ENCODE measurements at places on chromosomes 11 and 22.

DNA sequence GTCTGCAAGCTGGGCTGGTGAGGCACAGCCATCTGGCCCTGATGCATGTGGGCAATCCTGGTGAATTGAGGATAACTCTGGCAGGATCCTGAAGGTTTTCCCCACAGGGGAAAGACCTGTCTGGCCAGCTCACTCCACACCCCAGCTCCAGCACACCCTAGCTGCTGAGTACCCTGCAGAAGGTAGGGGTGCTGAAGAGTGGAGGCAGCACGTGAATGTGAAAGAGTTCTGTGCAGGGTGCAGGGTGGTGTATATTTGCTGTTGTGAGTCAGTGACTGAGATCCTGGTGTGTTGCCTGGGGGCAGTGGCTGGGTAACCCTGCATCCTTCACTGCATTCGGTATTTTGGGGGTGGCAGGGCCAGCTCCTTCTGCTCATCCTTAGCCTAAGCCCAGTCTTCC lies 22.4 kb downstream of the DGAT2 start:
- no peak for DNase-seq

- DNase-seq, result no peak
Observed at GRCh38 chr11:31798554-31799434, 12.3 kb downstream of the PAX6 start.

GRCh38 chr11:129442171-129442570 lies 66.5 kb downstream of the BARX2 start:
- DNase-seq, result no peak

DNA sequence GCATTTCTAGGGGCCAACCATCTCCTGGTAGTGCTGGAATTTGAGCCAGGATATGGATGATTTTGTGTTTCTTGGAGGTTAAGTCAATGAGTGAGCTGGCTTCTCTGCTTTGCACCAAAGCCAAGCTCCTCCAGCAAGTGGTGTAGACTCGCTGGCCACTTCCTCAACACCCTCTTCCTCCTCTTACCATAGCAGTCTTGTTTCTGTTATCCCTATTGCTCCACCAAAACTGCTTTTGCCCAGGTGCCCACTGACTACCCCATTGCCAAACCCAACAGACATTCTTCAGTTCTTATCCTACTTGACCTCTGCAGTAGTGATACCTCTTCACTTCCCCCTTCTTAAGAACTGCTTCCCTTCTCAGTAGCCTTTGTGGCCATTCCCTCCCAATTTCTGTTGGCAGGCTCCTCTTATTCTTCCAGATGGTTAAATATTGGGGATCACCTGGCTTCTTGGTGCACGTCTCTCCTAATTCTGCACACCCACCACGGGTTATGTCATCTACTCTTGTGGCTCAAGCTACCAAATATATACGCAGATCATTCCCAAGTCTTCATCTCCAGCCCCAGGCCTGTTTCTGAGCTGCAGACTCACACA lies 7.0 kb upstream of the PRG2 start:
- no peak for DNase-seq

DNA sequence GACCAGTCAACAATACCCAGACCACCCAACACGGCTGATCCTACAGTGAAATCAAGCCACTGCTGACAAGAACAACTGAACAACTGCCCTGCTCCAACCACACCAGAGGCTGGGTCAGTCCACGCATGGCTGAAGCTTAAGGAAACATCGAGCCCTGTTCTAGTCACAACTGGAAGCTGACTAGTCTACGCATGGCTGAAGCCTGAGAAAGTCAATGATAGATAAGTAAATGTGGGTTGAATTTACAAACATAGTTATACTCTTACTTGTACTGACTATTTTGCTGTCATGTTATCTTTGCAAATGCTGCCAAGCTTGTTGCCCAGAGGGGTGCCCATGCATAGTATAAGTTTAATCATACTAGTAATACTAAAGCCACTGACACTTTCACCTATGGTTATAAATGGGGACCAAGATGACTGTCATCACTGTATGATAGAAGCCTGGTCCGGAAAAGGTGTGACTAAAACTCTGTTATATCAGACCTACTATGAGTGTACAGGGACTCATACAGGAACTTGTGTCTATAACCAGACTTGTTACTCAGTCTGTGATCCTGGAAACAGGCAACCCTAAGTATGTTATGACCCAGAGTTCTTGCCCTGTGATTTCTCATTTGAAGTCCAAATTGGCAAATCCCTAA lies 43.4 kb upstream of the GLYAT start:
- no peak for DNase-seq

- no peak for DNase-seq
Observed at GRCh38 chr11:118186346-118187107, 10.1 kb upstream of the SCN2B start.

DNA sequence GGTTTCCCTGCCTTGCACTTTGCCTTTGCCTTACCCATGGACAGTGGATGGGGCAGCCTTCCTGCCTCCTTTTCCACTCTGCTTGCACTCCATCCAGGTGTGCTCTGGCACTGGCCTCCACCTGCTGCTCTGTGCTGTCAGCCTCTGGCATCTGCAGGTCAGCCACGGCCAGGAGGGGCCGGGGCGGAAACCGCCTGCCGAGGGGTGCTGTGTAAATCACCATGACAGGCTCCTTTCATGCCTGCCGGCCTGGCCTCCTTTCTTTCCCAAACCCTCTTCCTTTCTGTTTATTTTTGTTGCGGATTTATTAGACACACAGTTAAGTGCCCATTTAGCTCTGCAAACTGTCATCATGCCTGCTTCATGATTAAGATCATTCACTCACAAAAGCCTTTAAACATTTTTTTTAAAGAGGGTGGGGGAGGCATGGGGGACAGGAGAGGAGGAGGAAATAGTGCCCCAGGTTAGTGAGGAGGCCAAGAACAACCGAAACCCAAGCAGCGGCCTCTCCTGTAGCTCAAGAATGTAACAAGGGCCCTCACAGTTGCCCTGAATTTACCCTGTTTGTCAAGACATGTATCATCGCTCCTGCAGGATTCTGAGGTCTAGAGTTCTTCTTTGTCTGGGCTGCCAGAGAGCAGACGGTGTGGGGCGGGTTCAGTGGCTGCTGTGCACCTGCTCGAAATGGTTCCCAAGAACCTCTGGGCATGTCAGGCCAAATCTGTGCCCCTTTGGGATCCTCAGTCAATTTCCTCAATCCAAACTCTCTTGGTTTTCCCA lies 83.3 kb downstream of the BARX2 start:
- DNase-seq, result no peak

- no peak for DNase-seq
Observed at GRCh38 chr11:45860764-45861510, 13.7 kb downstream of the CRY2 start.

DNA sequence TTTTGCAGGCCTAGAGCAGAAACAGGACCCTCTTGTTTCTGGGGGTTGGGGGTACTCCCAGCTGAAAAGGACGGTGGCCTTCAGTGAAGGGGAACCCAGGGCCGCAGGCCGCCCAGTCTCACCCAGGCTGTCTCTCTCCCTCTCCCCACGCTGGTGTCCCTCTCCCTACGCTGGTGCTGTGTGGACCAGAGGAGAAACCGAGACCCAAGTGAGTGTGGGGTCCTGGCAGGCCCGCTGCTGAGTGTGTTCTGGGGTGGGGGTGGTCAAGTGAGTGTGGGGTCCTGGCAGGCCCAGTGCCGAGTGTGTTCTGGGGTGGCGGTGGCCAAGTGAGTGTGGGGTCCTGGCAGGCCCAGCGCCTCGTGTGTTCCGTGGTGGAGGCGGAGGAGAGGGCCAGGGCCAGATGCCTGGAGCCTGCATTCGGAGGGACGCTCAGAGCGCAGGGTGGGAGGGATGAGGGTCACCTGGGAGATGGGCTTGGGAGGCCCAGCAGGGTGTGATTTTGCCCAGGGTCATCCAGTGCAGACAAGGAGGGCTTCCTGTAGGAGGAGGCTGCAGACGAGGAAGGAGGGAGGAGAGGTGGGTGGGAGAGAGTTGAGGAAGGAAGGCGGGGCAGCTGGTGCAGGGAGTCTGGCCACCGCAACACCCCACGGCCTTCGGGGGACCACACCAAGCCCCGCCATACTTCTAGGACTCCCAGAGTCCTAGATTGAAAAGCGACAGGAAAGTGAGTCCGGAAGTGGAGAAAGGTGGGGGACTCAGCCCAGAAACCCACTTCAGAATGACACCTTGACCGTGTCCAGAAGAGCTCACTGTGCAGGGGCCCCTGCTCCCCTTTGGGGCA lies 10.3 kb downstream of the TNNT3 start:
- no peak for DNase-seq

DNA sequence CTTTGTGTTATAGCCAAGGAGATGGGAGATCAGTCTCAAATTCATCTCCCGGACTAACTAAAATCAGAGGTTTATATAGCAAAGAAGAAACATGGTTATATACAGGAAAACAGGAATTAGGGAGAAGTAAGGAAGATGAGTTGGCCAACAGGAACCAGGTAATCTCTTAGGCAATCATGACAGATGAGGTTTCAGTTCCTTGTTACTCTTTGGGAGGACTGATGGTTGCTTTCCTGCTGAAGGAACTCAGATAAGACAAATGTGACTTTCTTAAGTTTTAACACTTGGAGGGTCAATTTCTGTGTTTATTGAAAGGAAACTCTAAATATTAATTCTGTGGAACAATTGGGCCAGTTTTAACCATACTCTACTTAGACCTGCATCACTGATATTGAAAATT lies 1072.0 kb upstream of the CNTN5 start:
- no peak for DNase-seq

DNA sequence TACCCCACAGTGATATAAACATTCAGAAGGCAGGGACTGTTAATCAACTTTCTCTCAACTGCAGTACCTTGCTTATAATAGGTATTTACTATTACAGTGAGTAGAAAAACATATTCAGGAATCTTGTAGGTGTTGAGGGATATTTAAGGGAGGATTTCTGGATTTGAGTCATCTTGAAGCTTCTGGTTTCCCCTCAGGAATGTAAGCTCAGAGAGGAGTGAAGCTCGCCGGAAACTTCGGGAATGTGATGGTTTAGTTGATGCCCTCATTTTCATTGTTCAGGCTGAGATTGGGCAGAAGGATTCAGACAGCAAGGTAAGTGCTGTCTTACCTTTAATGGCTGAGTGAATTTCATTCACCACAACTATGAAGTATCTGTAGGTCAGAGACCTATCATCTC lies 42.9 kb downstream of the CTNND1 start:
- DNase-seq, result no peak

DNA sequence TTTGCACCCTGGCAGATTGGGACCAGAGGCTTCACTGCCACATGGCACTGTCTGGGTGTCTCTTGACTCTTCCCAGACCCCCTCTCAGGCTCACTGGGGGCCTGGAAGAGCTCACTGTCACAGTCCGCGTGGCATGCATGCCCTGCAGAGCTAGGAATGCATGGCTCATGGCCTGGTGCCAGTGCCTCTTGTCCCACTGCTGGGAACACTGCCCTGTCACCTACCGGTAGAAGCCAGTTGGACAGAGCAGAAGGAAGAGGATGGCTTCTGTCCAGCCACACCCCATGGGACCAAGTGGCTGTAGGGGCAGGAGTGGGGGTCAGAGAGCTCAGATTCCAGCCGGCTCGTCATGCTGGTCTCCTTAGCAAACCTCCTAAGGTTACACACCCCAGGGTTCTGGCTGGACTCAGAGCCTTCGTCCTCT lies 29.7 kb downstream of the MB start:
- DNase-seq, result no peak

GRCh38 chr11:112004389-112004788 lies 20.8 kb upstream of the DLAT start:
- DNase-seq, result no peak

DNA sequence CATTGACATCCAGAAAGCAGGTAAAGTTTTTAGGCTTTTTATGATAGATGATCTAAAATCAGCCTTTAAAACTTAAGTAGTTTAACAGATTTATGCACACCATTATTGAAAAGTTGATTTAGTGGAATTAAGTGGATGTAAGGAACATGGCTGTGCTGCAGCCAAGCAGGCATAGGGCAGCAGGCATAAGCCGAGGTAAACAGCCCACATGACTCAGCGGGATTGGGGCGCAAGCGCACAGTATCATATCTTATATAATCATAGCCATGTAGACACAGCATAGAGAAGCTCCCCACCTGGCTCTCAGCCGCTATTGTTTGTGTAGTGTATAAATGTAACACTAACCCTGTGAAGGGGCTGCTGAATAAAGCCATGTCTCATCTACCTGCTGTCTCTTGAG lies 157.5 kb downstream of the WNT11 start:
- DNase-seq, result no peak

GRCh38 chr11:113269636-113270035 lies 44.7 kb upstream of the TTC12 start:
- no peak for DNase-seq

DNA sequence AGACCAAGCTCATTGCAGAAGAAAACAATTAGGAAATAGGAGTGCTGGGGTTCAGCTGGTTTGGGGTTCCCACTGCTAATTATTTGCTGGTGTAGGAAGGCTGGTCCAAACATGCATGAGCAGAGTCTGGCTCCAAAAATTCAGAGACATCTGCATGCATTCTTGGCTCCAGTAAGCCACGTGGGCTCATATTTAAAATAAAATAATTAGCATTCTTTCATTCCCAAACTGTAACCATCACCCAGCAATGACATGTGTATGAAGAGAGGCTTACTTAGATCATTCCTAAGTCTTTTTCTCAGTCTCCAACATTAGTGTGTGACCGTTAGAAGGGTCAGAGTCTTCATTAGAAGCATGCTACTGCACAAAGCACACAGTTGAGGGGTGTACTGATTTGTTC lies 58.4 kb downstream of the EFCAB6 start:
- no peak for DNase-seq

GRCh38 chr11:118791961-118792569 lies 1.1 kb upstream of the DDX6 start:
- no peak for DNase-seq

DNA sequence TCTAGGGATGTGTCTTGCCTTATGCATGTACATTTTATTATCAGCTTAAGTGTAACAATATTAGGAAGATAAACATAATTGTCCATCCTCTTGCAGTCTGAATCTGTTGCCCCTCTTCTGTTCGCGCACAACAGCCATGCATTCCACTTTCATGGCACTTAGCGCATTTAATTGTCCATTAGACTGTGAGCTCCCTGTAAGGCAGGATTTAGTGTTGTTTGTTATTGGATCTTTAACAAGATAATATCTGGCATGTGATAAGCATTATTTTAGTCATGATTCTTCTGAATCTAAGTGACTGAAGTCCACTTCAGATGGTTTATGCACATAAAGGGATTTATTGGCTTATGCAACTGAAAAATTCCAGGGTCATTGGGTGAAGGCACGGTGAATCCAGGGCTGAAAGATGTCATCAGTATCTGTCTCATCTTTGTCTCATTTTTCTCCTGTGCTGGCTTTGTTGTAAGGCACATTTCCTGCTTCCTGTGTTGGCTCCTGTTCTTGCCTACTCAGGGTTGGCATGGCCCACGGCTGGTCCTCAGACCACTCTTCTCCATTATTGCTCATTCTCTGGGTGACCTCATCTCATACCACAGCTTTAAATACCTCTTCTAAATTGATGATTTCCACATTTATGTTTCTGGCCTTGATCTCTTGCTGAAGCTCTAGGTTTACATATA lies 37.6 kb downstream of the ATXN10 start:
- no peak for DNase-seq

GRCh38 chr22:40853333-40853732 lies 3.1 kb downstream of the ST13 start:
- DNase-seq, result no peak

DNA sequence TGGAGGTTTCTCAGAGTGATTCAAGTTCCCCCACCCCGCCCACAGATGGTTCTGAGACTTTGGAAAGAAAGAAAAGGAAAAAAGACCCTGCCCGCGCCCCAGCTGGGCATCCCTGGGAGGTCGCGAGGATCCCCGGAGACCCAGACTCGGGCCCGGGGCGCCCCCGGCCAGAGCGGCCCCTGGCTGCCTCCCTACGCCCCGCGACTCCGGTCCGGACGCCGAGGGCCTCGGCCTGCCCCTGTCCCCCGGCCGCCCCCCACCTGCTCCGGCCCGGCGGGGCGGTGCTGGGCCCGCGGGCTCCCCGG lies 2.3 kb upstream of the AIFM3 start:
- DNase-seq, result no peak

- DNase-seq, result no peak
Observed at GRCh38 chr11:67820081-67820480, 145.7 kb upstream of the ALDH3B2 start.
